ENCODE measurements at places on chromosomes 6 and 20.

GRCh38 chr6:62323818-62324431, 37.9 kb upstream of the KHDRBS2 start:
- DNase-seq, result no peak

DNA sequence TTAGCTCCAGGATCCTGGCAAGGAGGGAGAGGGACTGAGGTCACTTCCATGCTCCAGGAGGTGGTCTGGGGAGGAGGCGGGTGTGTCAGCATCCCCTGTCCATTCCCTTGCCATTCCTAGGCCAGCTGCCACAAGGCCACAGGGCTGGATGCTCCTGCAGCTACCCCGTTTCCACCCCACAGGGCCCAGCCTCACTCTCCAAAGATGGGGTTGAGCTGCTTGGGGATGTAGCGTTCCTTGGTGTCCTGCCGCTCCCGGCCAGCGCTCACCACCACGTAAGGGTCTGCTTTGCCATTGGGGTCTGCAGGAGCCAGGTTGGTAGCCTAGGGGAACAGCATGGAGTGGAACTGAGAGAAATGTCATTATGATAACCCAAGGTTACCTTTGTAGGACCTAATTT, 23.0 kb downstream of the ERGIC3 start:
- no peak for DNase-seq

GRCh38 chr6:156969233-156969632, 192.1 kb downstream of the ARID1B start:
- no peak for DNase-seq

GRCh38 chr6:127475823-127476176, 16.6 kb upstream of the KIAA0408 start:
- DNase-seq, result no peak

DNA sequence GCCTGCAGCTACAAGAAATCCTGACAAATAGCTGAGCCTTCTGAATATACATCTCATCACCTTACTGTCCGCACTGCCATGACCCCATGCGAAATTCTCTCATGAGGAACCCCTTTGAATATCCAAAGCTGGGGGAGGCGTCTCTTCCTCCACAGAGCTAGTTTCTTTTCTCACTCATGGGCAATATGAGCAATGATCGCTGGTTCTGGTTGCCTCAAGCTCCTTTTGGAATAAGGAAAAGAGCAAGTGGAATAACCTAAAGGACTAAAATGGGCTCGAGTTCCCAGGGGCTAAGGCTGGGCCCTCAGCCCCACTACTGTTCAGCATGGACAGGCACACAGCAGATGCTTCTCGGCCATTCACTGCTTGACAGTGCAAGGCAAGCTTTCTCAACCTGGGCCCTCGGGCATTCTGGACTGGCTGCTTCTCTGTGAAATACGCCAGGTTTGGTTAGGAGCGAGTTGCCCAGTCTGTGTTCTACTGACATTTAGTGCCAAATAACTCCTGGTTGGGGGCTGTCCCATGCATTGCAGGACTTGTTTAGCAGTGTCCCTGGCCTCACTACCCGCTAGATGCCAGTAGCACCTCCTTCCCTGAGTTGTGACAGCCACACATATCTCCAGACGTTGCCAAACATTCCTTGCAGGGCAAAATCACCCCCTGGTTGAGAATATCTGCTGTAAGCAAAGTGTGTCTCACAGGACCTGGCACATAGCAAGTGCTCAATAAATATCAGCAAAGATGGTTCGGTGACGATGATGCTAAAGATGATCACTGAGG, 156.8 kb downstream of the CEBPB start:
- no peak for DNase-seq

DNA sequence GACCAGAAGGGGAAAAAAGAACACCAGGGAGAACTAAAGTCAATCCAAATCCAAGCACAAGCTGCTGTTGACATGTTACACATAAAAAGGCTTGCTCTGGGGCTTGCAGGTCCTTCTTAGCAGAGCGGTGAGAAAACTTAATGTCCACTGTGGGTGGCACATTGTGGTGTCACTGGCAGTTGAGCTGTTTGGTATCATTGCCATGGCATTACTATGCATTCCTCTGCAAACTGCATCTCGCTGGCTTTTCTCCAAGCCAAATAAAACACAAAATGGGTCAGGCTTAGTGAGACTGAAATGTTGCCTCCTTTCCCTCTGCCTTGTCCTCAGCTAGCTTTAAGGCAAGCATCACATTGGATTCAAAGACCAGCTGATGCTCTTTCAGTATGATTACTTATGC, 40.9 kb downstream of the LY86 start:
- no peak for DNase-seq

GRCh38 chr20:62602550-62602949, 39.8 kb upstream of the SLCO4A1 start:
- DNase-seq, result peak; percentile 45

GRCh38 chr20:62652041-62652893, 10.0 kb downstream of the SLCO4A1 start:
- DNase-seq, result peak; percentile 78

- no peak for DNase-seq
Observed at GRCh38 chr20:52993076-52993475, 20.9 kb downstream of the TSHZ2 start.

- no peak for DNase-seq
Observed at GRCh38 chr20:17679941-17680835, 1.9 kb downstream of the RRBP1 start.

DNA sequence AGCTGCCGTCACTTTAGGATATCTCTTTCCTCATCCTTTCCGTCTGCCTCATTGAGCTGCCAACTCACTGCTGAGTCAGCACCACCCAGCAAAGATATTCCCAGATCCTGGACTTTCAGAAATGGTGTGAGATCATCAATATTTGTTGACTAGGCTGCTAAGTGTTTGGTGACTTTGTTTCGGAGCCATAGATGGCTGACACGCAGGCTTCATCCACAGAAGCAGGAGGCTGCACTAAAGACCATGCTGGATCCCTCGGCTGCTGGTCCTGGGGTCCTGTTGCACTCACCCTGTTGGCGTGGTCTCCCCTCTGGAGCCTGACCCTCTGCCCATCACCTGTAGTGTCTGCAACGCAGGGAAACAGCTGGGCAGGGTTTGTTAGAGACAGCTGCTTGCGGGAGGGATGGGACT, 96.5 kb downstream of the ERMARD start:
- DNase-seq, result no peak

GRCh38 chr6:119726086-119726485, 376.5 kb upstream of the MAN1A1 start:
- DNase-seq, result no peak

- DNase-seq, result no peak
Observed at GRCh38 chr6:42140756-42141602, 1.4 kb downstream of the C6orf132 start.

- no peak for DNase-seq
Observed at GRCh38 chr20:10432079-10432478, 1.9 kb downstream of the MKKS start.

GRCh38 chr20:36461600-36462439, 79.5 kb upstream of the MYL9 start:
- no peak for DNase-seq

- DNase-seq, result no peak
Observed at GRCh38 chr6:9136141-9136822, 700.9 kb upstream of the SLC35B3 start.

DNA sequence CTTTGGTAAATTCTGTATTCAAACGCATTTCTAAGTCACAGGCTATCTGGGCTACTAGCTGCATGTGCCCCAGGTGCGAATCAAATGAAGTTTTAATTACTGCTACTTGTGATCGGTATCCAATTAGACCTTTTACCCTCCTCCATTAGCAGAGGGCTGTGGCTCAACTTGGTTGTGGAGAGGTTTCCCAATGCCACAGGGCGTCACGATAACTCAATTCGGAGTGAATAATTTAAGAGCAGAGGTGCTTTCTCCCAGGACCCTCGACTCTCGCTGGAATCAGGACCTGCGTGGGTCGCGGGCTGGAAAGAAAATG, 640 bp downstream of the SAYSD1 start:
- DNase-seq, result no peak

DNA sequence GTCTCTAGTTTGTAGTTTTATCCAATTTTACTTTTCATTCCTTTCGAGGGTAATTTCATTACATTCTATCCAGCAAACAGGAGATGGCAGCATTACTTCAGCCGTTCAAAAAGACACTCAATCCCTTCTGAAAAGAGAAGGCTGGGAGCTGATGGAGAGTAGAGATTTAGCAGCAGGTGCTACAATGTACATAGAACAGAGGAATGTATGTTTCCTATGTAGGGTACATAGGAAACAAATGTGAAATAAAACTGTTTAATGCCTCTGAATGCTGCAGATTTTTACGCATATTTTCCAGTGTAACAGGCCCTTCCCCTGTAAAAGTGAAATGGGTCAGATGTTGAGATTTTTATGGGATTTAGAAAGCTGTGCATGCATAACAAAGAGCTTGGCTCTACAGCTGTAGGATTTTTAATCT, 16.0 kb downstream of the RPS12 start:
- DNase-seq, result no peak
